CD4-positive, alpha-beta T cell treated with Interleukin-4 for 4 hours (primary cell): ENCODE measurements at places on chromosomes 1 and 21.

DNA sequence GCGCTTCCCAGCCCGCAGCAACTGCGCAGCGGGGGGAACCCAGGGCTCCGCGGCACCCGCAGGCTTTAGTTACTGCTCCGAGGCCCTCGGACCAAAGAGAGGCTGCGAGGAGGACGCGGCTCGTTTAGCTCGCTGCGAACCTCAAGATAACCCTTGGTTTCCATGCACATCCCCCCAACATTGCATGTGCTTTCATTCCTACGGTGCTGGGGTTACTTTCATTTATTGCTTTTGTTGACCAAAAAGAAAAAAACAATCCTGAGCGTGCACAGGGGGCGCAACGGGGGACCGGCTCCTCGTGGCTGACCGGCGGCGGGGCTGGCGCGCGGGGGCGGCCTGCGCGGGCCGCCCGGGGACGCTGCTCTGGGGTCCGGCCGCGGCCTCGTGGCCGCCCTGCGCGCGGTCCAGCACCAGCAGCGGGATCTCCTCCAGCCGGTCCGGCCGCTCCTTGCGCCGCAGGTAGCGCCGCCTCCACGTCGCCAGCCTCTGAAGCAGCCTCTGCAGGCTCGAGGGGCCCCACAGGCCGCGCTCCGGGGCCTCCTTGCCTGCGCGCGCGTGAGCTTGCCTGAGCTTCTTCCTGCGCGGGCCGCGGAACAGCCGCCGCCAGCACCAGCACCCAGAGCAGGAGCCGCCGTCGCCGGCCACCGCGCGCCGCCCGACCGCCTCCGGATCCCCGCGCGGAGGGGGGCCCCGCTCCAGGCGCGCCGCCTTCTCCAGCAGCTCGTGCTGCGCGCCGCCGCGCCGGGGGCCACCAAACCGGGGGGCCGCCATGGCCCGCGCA, 77.4 kb downstream of the DESI2 start:
- DNase-seq, result no peak

DNA sequence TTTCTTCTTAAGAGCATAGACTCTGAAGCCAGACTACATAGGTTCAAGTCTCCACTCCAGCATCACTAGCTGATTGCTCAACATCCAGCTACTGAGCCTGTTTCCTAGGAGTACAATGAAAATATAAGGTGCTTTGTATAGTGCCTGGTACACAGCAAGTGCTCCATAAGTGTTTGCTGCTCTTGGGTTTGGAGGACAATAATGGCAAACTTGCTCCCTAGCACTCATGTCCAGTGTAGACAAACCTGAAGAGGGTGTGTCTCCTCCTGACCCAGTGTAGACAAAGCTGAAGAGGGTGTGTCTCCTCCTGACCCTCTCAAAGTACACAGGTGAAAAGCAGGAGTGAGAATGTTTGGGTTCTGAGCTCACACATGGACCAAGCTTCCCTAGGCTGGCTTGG, 10.5 kb upstream of the ECE1 start:
- no peak for DNase-seq

DNA sequence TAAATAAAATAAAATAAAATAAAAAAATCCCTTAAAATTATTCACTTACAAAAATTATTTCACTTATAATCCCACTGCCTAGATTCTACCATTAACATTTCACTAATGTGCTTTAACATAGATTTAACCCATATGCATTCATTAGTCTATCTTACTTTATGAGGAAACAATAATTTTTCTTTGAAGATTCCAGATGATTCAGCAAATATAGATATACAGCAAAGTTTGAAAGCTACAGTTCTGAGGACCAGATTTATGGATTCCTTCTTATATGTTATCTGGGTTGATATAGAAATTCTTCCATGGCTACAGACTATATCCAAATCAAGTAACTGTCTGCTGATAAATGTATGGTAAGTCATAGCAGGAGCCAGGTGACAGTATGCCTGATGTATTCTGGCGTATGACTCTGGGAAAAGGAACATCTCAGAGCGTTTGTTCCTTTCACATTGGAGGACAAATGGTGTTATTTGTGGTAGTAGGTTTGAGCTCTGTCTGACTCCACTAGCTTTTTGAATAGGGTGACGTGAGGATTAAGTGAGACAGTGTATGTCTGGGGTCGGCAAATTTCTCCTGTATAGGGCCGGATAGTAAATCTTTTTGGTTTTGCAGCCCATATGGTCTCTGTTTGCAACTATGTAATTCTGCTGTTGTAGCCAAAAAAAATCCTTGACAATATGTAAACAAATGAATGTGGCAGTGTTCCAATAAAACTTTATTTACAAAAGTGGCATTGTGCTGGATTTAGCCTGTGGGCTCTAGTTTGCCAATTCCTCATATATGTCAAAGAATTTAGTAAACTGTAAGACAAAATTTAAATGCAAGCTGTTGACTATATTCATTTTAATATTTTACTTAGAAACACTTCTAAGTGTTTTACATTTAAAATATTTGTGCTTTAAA, 9.3 kb downstream of the MAP3K21 start:
- DNase-seq, result no peak

GRCh38 chr1:68181165-68181556, 51.2 kb downstream of the WLS start:
- no peak for DNase-seq

- peak; percentile 12 for DNase-seq
These were observed 1.9 kb downstream of the TNFAIP8L2 start for GRCh38 chr1:151158326-151158725.

DNA sequence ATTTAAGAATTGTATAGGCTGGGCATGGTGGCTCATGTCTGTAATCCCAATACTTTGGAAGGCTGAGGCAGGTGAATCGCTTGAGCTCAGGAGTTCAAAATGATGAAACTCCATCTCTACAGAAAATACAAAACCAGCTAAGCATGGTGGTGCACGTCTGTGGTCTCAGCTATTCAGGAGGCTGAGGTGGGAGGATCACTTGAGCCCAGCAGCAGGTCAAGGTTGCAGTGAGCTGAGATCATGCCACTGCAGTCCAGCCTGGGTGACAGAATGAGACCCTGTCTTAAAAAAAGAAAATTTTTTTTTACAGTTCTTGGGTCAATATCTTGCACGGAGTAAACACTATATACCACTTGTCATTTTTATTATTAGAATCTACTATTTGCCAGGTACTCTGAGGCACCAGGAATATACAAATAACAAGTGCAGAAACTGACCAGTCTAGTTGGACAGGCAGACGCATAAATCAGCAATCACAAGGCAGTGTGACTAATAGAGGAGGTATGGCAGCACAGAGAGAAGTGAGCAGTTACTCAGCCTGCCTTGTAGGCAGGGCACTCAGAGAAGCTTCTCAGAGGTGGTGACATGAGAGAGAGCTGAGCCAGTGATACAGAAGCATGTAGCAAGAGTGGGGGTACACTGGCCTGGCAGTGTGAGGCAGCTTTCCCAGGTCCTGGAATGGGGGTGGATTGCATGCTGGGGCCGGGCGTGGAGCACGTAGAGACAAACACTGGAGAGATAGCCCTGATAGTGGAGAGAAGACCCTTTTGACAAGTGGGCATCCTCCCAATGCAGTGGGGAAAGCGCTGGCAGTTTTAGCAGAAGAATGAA, 8.0 kb downstream of the PHLDA3 start:
- no peak for DNase-seq

DNA sequence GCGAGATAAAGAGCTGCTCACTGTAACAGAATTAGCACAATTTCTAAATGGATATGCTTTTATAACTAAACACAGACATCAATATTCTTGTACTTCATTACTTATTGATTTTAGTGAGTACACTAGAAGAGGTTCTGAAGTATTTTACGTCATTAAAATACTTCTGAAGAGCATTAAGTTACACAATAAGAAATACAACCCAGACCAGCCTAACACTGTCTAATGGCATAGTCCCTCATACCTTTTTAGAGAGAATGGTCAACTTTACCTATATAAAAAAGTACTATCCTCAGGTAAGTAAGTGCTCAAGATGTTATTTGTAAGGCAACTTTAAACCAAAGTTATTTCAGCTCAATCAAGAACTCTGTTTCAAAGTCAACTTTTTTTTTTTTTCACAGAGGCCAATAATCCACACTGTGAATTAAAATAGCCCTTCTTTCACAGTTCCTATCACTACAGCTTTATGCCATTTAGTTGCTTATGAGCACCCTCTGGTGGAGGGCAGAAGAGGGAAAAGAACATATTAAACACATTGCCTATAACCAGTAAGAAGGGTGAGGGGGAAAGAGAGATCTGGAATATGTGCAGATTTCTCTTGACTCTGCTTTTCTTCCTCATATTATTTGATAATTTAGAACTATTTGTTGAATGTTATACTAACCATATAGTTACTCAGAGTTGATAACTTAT, 182.1 kb upstream of the DMRTA2 start:
- DNase-seq, result peak; percentile 6

DNA sequence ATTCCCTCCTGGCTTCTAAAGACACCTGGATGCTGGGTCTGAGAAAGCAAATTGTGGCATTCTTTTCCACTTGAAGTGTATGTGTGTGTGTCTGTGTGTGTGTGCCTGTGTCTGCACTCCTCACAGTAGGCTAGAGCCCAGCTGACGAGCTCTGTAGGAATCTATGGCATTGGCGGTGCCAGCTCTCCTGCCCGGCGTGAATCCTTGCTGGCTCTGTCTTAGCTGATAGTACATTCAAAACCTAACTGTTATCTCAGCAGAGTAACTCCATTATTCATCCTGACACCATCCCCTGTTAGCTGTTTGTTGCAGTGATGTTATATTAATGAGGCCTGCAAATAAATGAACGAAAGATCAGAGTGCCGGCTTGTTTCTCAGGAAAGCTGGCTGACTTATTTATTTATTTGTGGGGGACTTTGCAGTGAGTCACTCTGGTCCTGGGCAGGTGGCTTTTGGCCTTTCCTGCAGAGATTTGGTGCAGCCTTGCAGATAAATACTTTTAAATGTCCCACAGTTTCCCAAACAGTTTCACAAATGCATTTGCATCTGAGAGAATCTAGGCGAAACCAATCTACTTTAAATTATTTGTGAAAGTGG, 160.6 kb upstream of the CD34 start:
- no peak for DNase-seq

DNA sequence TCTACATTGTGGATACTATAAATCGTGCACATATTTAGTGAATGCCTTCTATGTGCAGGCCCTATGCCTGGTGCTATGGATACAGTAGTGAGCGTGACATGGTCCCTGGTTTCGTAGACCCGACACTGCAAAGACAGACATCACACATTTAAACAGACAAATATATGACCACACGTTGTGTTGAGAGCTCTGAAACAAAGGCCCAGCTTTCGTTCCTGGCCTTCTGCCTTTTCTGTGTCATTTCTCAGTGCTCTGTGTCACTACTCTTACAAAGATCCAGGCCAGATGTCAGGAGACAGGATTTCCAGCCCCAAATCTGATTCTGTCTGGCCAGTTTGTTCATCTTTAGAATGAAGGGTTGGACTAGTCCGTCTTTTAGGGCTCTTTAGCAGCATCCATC, 19.3 kb upstream of the TRABD2B start:
- no peak for DNase-seq

DNA sequence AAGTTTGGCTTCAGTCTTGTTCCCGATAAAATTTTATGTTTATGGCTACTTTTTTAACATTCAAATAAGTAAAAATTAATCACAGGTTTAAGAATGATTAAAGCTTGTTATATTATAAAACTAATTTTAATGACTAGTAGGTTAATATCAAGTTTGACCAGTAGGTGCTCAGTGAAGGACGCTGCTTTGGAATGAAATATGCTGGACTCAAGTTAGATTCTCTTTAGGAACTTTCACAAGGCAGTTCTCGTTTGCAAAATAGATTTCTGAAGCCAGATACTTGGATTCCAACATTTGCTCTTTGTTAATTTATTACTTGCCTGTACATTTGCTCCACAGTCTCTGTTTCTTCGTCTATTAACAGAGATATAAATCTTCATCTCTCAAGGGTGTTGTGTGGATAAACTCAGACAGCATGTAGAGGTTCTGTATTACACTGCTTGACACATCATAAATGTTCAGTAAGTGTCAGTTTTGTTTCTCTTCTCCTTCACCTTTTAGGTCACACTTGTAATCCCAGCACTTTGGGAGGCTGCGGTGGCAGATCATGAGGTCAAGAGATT, 432.8 kb upstream of the CHRM3 start:
- DNase-seq, result no peak

DNA sequence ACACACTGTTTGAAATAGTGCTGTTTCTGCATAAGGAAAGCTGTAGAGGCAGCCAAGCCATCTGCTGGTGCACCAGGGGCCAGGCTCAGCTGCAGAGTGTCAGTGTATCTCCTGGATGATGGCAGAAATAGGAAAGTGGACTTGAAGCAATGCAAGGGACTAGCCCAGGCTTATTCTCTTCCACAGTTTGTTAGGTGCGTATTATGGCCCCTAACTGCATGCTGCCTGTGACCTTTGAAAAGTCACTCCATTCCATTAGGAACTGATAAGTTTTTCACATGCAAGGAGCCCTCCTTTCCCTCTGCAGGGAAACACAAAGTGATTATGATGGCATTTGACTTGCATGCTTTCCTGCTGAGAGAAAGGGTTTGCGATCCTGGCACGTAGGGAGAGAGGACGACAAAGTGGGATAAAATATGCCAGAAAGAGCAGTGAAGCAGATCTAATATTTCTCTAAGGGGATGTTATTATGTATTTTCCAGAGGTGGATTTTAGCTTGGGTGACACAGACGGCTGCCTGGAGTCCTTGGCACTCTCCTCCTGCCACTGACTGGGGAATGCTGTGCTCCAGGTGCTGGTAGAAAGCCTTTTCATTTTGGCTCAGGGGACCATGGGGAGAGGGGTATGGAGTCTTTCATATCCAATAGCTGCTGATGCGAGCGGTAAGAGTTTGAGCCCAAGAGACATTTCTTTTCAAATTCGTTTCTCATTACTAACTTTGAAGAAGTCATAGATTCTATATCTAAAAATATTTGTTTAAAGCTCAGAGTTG, 402.1 kb upstream of the B3GALT2 start:
- no peak for DNase-seq

DNA sequence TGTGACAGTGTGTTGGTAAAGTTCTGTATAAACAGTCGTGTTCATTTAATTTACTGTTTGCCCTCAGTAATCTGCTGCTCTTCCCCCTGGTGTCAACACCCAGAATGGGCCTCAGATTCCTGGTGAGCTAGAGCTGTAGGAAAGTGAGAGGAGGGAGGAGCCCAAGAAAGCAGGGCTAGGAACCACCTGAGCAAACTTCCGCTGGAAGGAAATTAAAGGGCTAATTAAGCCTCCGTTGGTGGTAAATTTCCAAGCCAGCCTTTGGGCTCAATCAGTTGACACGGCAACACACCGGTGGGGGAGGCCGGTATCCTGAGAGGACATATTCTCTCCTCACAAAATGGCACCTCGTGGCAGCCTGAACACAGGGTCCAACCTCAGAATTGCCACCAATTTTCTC, 32.9 kb downstream of the RAB3B start:
- no peak for DNase-seq

- no peak for DNase-seq
These were observed 31.7 kb upstream of the LAX1 start for GRCh38 chr1:203733009-203733863.
